ENCODE measurements at places on chromosomes 12 and 14. TPM values are rescaled to one million over a fixed set of nuclear protein-coding genes. Genes with fewer than 3 reads are reported as not detected.

The TAS2R7 gene
- not detected for total RNA-seq

The RNASE3 gene
- not detected for total RNA-seq

The ZNF385A gene
- 14.3 TPM for total RNA-seq

The CHD8 gene
- 40.3 TPM for total RNA-seq

The SERPINA1 gene
- total RNA-seq, result not detected

The ASIC1 gene
- 8.8 TPM for total RNA-seq

The PAPLN gene
- 7.6 TPM for total RNA-seq

The SLC6A12 gene
- not detected for total RNA-seq

The CCDC175 gene
- not detected for total RNA-seq

The ABHD12B gene
- total RNA-seq, result not detected

The GLS2 gene
- total RNA-seq, result not detected

The RNASE7 gene
- total RNA-seq, result not detected

The IQSEC3 gene
- total RNA-seq, result not detected

The OTOGL gene
- total RNA-seq, result 0.81 TPM

The MYF5 gene
- total RNA-seq, result not detected

The TAMALIN gene
- total RNA-seq, result 20.4 TPM

The GUCY2C gene
- total RNA-seq, result not detected

The ALX1 gene
- total RNA-seq, result not detected

The OR6C2 gene
- not detected for total RNA-seq

The CIROP gene
- total RNA-seq, result not detected

The TAS2R19 gene
- 0.49 TPM for total RNA-seq

The SERPINA3 gene
- total RNA-seq, result 530 TPM

The KRT74 gene
- not detected for total RNA-seq

The HOXC6 gene
- not detected for total RNA-seq

The DDX47 gene
- total RNA-seq, result 73.9 TPM

The FAM90A1 gene
- total RNA-seq, result not detected

The GALNT16 gene
- total RNA-seq, result 1.4 TPM

The TMEM63C gene
- not detected for total RNA-seq

The RND1 gene
- 0.18 TPM for total RNA-seq

The CIDEB gene
- 0.18 TPM for total RNA-seq

The ENDOU gene
- 0.18 TPM for total RNA-seq

The ACVRL1 gene
- total RNA-seq, result 107 TPM

The TFCP2 gene
- total RNA-seq, result 7.9 TPM

The CEBPE gene
- not detected for total RNA-seq

The KRT73 gene
- total RNA-seq, result not detected

The ADCY4 gene
- 1.8 TPM for total RNA-seq

The TMEM30B gene
- total RNA-seq, result 0.18 TPM

The NFE2 gene
- total RNA-seq, result 1.6 TPM

The LRTM2 gene
- total RNA-seq, result not detected

The TMED10 gene
- total RNA-seq, result 330 TPM

The PTPN21 gene
- 6.8 TPM for total RNA-seq

The GPR84 gene
- not detected for total RNA-seq

The TAS2R8 gene
- total RNA-seq, result not detected

The PELI2 gene
- total RNA-seq, result 23.8 TPM

The BCAT1 gene
- 178 TPM for total RNA-seq

The DNAH10 gene
- under 0.01 TPM for total RNA-seq

The OLR1 gene
- total RNA-seq, result not detected

The MDGA2 gene
- total RNA-seq, result not detected

The SRGAP1 gene
- total RNA-seq, result 4.4 TPM

The ACOT6 gene
- total RNA-seq, result not detected

The C3AR1 gene
- not detected for total RNA-seq

Data from cardiac atrium fibroblast (primary cell).